Left kidney (tissue), 8 donors: ENCODE measurements at places on chromosomes 7 and 10.

DNA sequence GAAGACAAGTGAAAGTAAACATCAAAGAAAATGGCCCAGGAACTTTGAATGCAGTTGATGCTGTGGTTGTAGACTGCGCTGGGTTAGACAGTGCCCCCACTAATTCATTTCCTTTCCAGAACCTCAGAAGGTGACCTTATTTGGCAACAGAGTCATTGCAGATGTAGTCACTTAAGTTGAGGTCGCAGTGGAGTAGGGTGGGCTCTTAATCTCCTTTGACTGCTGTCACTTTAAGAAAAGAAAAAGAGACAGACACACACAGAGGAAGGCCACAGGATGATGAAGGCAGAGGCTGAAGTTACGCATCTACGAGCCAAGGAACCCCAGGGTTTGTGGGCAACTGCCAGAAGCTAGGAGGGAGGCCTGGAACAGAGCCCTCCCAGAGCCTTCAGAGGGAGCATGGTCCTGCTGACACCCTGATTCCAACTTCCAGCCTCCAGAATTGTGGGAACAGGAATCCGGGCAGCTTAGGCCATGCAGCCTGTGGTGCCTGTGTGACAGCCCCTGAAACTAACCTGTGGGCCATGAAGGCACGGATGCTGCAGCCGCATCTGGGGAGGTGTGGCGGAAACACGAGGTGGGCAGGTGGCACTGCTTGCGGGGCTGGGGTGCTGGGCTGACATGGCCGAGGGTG is 107.6 kb downstream of the PRKAG2 start:
- DNase-seq: no peak

GRCh38 chr10:72697716-72698115 is 5.8 kb downstream of the MCU start:
- no peak for DNase-seq

- no peak for DNase-seq
These were observed 110.2 kb downstream of the SRI start for GRCh38 chr7:88109612-88110011.

GRCh38 chr10:33385686-33386085 is 51.2 kb upstream of the NRP1 start:
- DNase-seq: no peak

DNA sequence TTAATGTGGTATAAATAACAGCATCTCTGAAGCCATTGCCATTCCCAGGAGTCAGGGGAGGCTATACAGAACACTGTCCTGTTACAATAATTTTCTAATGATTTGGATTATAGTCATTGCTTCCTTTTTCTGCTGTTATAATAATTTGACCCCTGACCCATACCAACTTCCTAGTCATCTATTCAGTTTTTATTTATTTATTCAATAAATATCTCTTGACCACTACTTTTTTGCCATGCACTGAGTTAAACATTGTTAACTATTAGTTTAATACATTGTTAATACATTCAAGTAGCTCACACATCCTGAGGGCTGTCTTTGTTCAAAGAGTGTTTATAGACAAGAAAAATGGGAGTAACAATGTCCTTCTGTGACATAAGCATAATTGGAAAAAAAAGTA is 235.5 kb upstream of the MEOX2 start:
- DNase-seq: no peak

- DNase-seq: no peak
These were observed 478.6 kb downstream of the GRID1 start for GRCh38 chr10:85888004-85888403.

DNA sequence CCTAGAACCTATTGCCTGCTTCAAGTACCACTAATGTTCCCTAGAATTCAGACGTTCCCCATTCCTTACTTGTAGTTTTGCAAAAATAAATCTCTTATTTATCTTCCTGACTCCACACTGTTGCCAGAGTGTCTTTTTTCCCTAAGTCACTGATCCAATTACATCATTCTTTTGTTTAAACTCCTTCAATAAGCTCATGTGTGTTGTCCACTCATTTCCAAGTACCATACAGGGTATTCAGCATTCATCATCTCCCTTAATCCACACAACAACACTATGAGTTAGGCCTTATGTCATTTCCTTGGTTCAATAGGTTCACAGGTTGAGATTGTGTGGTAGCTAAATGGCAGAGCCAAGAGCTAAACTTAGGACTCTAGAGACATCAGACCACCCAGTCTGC is 119.9 kb upstream of the RHOBTB1 start:
- DNase-seq: no peak

- DNase-seq: no peak
These were observed 10.1 kb upstream of the ATOH7 start for GRCh38 chr10:68242051-68242450.

DNA sequence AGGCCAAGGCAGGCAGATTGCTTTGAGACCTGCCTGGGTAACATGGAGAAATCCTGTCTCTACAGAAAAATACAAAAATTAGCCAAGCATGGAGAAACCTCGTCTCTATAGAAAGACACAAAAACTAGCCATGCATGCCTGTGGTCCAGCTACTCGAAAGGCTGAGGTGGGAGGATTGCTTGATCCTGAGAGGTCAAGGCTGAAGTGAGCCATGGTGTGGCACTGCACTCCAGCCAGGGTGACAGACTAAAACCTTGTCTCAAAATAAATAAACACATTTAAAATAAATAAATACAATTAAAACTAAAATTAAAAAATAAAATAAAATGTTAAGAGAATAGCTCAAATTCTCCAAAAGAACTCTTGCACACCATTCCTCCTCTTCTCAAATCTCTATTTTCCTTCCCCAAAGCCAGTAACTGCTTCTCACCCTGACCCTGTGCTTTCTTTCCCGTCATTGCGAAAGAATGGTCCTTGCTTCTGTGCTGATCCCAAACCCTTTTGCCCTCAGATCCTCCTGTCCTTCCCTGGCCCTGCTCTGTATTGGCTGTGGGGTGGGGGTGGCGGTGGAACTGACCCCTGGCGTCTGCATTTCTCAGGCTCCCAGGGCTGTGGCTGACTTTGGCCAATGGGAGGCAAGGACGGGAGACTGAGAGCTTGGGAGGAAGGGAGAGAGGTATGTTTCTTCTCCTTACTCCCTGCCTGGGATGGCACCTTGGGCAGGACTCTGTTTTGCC is 12.4 kb downstream of the SRGN start:
- no peak for DNase-seq

GRCh38 chr7:144713850-144714249 is 122.0 kb downstream of the TPK1 start:
- DNase-seq: no peak

GRCh38 chr7:157483971-157484410 is 147.2 kb downstream of the DNAJB6 start:
- DNase-seq: no peak
